ENCODE measurements at places on chromosomes 6 and 20.

DNA sequence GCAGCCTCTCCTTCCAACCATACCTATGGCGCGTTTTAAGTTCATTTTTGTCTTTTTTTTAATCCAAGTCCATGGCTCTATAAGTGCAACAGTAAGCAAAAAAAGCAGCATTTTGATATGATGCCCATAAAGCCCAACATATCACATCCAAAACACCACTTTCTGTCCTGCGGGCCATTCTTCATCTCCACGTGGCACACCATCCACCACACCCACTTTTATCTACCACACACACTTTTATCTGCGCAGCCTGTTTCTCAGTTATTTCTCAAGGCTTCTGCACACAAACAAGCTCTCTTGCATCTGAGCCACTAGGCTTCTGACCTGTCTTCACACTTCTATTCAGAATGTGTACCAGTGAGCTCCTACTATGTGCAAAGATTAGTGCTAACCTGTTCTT lies 5.3 kb downstream of the GCLC start:
- peaks cover 6% of the 10 kb centered on the region for H3K36me3 ChIP-seq
- no peaks in the 10 kb centered on the region for H3K27me3 ChIP-seq

GRCh38 chr20:63028461-63028921 lies 21.7 kb upstream of the BHLHE23 start:
- DNase-seq: no peak
- H3K4me3 ChIP-seq: no peak overlapping the region
- no peaks in the 10 kb centered on the region for H3K36me3 ChIP-seq
- peaks cover 6% of the 10 kb centered on the region for H3K4me1 ChIP-seq
- H3K27me3 ChIP-seq: peaks cover 38% of the 10 kb centered on the region

DNA sequence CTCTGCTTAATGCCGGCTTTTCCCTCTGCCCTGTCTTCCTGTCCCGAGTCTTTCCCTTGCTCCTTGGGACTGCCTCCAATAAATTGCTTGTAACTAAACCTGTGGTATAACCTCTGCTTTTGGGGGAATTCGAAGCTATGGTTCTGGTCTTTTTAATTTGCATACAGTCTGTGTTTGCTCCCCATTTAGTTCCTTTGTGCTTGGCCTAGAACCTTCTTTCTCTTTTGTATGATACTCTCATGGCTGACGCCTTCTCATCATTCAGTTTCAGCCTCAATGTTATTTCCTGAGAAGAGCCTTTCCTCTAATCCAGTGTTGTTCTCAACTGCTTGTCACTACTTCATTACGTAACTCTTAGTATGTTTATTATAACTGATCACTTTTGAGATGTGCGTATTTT lies 248.0 kb downstream of the PHF3 start:
- no peak overlapping the region for H3K4me3 ChIP-seq
- H3K27me3 ChIP-seq: no peaks in the 10 kb centered on the region
- DNase-seq: no peak
- no peaks in the 10 kb centered on the region for H3K36me3 ChIP-seq
- H3K27ac ChIP-seq: no peak overlapping the region
- H3K4me1 ChIP-seq: no peaks in the 10 kb centered on the region

GRCh38 chr20:43910564-43910963 lies 4.1 kb upstream of the TOX2 start:
- no peak overlapping the region for H3K27ac ChIP-seq
- DNase-seq: no peak
- no peak overlapping the region for H3K4me3 ChIP-seq
- peaks cover 13% of the 10 kb centered on the region for H3K27me3 ChIP-seq
- H3K4me1 ChIP-seq: peaks cover 7% of the 10 kb centered on the region

DNA sequence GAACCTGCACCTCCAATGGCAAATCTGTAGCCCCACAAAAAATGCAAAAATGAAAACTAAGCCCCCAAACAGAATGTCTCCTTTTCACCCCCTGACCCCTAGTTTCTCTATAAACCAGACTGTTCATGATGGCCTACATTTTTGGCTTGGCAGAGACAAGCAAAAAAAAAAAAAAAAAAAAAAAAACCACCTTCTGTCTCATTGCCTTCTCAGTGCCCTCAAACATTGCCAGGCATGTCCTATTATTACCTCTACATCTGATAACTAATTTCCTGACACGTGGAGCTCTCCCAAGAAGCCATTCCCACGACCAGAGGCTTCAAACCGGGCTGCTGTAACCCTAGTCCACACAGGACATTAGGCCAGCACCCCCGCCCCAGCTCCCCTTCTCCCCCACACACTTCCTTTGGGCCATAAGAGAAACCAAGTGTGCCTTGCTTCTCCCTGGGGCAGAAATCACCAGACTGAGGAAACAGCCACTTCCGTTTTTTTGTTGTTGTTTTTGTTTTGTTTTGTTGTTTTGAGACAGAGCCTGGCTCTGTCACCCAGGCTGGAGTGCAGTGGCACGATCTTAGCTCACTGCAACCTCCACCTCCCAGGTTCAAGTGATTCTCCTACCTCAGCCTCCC lies 65.4 kb downstream of the GPR6 start:
- no peaks in the 10 kb centered on the region for H3K36me3 ChIP-seq
- no peak overlapping the region for H3K27ac ChIP-seq
- DNase-seq: no peak
